Stimulated activated CD4-positive, alpha-beta T cell treated with anti-CD3 and anti-CD28 coated beads, Interleukin-1b, Interleukin-23, amount 100 ng/mL, for 48 hours (primary cell): ENCODE measurements at places on chromosomes 2 and 18.

GRCh38 chr18:76493213-76494161 lies 1.6 kb downstream of the ZNF516 start:
- no peak for DNase-seq

DNA sequence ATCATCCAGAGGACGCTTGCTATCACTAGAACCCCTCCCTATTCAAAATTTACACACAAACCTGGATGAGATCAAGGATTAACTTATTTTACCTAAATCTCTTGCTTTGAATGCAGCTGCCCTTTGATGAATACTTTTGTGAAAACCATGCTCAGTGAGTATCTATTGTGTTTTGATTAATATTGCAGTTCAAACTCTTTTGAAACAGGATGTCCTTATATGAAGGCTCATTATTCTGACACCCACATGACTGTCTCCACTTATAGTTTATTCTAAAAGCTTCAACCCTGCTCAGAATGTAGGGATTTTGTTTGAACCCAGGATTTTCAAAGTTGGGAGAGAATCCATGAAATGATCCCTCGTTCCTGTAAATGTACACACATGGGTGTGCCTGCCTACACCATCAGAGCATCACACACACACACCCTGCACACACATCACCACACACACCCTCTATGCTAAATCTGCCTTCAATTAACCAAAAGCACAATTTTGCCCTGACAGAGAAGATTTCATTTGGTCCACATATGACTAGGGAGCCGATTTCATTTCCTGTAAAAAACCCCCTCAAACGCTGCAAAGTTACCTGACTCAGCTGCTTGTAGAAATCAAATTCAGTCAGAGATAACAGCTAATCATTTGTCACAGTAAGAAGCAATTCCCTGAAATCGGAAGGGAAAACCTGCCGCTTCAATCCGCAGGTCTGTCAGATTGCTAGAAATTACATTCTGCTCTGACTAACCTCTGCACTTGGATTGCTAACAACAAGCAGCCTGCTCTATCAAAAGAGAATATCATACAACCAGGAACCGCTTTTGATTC lies 65.2 kb downstream of the ZEB2 start:
- peak; percentile 35 for DNase-seq

- no peak for DNase-seq
These were observed 668.7 kb downstream of the SLC4A3 start for GRCh38 chr2:220296174-220296573.

GRCh38 chr2:135741395-135742324 lies at the start of gene UBXN4:
Gene UBXN4 (plus strand): TSS chr2:135741855. CDS start chr2:135741930, 75 bp downstream.
- peak; percentile 98 for DNase-seq

DNA sequence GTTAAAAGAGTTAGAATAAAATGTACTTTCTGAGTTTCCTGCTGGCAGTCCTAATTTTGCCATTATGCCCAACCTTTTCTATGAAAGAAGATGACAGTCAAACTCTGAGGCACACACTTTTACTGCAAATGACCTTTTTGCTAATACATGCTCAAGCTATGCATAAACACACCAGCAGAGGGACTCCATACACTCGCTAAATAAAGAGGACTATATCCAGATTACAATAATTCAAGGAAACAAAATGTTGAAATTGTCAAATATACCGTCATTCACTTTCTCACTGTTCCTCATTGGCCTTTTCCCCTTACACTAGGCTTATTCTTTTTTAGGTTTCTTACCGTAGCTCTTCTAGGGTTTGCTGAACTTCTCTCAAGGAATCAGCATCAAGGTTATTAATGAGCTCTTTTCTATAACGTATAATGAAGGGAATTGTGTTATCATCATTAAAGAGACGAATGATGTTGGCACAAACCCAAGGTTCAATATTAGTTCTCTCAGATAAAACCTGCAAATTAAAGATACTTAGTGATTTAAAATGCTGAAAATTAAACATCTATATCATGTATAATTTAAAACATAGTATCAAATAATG lies 25.7 kb downstream of the SRBD1 start:
- DNase-seq: no peak

DNA sequence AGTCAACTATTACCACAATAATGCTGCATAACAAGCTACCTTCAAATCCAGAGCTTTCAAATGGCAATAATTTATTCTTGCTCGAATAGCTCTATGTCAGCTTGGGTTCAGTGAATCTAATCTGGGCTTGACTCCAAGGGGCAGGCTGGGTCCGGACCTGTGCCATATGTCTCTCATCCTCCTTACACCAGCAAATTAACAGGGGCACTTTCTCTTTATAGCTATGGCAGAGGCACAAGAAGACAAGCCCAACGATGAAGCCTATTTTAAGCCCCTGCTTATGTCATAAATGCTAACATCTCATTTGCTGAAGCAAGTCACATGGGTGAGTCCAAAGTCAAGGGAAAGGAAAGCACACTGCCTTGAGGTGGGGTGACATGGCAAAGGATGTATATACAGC lies 13.3 kb upstream of the ZNF521 start:
- no peak for DNase-seq

DNA sequence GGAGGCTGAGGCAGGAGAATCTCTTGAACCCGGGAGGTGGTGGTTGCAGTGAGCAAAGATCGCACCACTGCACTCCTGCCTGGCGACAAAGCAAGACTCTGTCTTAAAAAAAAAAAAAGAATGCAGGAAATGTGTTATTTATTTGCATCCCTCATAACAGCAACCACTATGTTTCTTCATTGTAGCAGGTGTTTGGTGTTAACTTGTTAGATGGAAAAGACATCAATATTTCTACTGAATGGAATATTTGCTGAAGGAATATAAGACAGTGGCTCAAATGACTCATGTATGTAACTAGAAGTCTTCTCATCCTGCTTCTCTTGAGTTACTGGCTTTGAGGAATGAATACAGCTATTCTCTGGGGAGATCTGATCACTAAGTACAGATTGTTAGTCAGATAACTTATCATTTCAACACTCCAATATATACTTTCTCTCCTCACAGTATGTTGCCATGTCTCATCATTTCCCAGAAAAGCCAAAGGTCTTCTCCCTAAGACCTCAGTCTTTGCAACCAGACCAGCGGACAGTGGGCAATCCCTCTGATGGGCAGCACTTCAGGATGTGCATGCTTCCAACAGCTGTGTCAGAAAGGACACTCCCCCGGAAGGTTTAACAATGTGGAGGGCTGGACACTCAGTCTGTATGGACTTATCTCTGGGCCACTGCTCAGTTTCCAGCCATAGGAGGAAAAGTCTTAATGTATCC lies 104.4 kb upstream of the STK17B start:
- DNase-seq: no peak

- DNase-seq: no peak
These were observed 124.6 kb downstream of the VIT start for GRCh38 chr2:36820942-36821605.
